ENCODE measurements at places on chromosomes 5 and 9.

GRCh38 chr9:68979538-68980314 is 34.2 kb downstream of the PRKACG start:
- H3K4me1 ChIP-seq = peaks cover 64% of the 10 kb centered on the region
- peak; percentile 59 for DNase-seq
- no peaks in the 10 kb centered on the region for H3K27me3 ChIP-seq
- H3K27ac ChIP-seq = peak overlapping the region; percentile 2
- peaks cover 11% of the 10 kb centered on the region for H3K36me3 ChIP-seq
- H3K4me3 ChIP-seq = peak overlapping the region; percentile 33

GRCh38 chr9:108434036-108434435 is 421.8 kb downstream of the ACTL7B start:
- no peaks in the 10 kb centered on the region for H3K27me3 ChIP-seq
- DNase-seq = no peak
- H3K36me3 ChIP-seq = no peaks in the 10 kb centered on the region
- H3K27ac ChIP-seq = no peak overlapping the region
- H3K4me1 ChIP-seq = no peaks in the 10 kb centered on the region

DNA sequence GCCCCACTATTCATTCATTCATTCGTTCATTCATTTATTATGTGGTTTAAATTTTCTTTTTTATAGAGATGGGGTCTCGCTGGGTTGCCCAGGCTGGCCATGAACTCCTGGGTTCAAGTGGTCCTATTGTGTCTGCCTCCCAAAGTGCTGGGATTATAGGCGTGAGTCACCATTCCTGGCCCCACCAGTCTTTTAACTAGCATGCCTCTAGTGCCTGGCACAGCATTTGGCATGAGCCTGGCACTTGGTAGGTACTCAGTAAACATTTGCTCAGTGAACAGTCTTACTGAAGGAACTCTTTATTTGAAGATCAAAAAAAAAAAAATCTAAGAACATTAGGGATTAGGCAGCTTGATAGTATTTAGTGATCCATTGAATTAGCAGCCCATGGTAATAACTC is 98.1 kb downstream of the KDM4C start:
- no peak for DNase-seq
- H3K4me1 ChIP-seq = no peaks in the 10 kb centered on the region
- peaks cover 1% of the 10 kb centered on the region for H3K36me3 ChIP-seq
- no peak overlapping the region for H3K4me3 ChIP-seq
- H3K27ac ChIP-seq = no peak overlapping the region

GRCh38 chr9:35397216-35397698 is 92.7 kb upstream of the RUSC2 start:
- no peak overlapping the region for H3K27ac ChIP-seq
- peaks cover 10% of the 10 kb centered on the region for H3K27me3 ChIP-seq
- H3K4me1 ChIP-seq = peaks cover 11% of the 10 kb centered on the region
- H3K36me3 ChIP-seq = no peaks in the 10 kb centered on the region
- no peak overlapping the region for H3K4me3 ChIP-seq

DNA sequence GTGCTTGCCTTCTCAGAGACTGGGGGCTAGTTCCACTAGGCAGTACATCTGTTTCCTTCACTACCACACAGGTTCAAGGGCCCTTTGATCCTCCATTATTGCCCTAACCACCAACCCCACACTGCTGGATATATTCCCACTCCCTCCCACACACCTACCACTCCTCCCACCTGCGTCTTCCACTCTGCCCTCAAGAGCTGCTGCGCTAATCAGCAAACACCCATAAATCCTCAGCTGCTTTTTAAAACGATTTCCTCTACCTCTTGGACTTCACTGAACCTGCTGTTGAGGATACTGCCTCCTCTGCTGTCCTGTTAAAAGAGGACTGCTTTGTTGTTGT is 120.9 kb downstream of the MAPKAP1 start:
- no peak for DNase-seq
- no peak overlapping the region for H3K4me3 ChIP-seq
- H3K36me3 ChIP-seq = peaks cover 7% of the 10 kb centered on the region
- H3K4me1 ChIP-seq = peaks cover 17% of the 10 kb centered on the region
- H3K27ac ChIP-seq = no peak overlapping the region
- H3K27me3 ChIP-seq = no peaks in the 10 kb centered on the region

DNA sequence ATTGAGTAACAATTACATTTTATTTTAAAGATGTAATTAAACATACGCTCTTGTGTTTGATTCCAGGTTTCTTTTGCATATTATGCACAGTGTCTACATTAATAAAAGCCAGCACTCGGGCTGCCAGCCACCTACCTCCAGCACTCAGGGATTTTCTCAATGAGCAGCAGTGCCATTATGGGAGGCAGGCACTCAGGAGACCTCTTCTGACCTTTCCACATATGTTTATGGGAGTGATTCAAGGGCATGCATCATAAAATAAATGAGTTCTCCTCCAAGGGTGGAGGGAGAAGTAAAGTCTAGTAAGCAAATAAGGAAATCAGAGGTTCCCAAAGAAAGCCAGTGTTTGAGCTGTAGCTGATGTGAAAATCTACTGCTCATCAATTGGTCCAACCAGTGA is 119.8 kb upstream of the IRX2 start:
- H3K36me3 ChIP-seq = peaks cover 3% of the 10 kb centered on the region
- no peaks in the 10 kb centered on the region for H3K27me3 ChIP-seq
- H3K4me1 ChIP-seq = no peaks in the 10 kb centered on the region
- H3K4me3 ChIP-seq = no peak overlapping the region
- H3K27ac ChIP-seq = no peak overlapping the region

- no peak overlapping the region for H3K4me3 ChIP-seq
- no peak overlapping the region for H3K27ac ChIP-seq
- H3K4me1 ChIP-seq = no peaks in the 10 kb centered on the region
- DNase-seq = no peak
- no peaks in the 10 kb centered on the region for H3K27me3 ChIP-seq
- H3K36me3 ChIP-seq = peaks cover 3% of the 10 kb centered on the region
Measured at GRCh38 chr9:86034863-86035734, 64.3 kb downstream of the GOLM1 start.

DNA sequence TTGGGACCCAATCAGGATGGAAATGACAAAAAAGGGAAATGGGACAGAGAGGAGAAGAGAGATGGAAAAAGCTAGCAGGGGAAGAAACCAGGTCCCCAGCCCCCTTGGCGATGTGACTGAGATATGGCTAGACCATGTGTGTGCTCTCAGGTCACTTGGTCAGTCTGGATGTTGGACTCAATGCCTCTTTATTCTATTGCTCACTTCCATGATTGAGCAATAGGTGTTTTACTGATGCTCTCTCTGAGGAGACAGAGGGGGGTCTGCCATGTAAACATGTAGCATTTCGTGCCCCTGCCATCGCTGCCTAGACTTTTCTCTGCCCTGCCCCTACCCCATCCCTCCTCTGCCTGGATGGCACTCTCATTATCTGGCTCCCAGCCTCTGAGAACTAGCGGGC is 150.6 kb downstream of the DROSHA start:
- no peak overlapping the region for H3K4me3 ChIP-seq
- no peak for DNase-seq
- H3K27me3 ChIP-seq = no peaks in the 10 kb centered on the region
- no peak overlapping the region for H3K27ac ChIP-seq

DNA sequence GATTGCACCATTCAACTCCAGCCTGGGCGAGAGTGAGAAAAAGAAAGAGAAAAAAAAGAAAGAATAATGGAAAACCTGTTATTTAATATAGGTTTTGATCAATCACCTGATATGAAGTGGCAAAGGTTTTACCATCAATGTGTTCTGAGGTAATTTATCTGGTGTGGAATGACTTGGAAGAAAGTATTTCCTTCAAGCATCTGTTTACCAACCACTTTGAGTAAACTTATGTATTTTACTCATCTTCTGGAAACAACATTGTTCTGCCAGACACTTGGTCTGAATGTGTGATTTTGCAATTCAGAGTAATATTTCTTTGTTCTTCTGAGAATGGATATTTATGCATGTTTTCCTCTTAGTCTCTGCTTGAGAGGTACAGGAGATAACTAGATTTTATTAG is 24.3 kb downstream of the KIF2A start:
- peaks cover 68% of the 10 kb centered on the region for H3K4me1 ChIP-seq
- H3K4me3 ChIP-seq = peak overlapping the region; percentile 53
- no peaks in the 10 kb centered on the region for H3K27me3 ChIP-seq
- peaks cover 10% of the 10 kb centered on the region for H3K36me3 ChIP-seq
- no peak for DNase-seq

DNA sequence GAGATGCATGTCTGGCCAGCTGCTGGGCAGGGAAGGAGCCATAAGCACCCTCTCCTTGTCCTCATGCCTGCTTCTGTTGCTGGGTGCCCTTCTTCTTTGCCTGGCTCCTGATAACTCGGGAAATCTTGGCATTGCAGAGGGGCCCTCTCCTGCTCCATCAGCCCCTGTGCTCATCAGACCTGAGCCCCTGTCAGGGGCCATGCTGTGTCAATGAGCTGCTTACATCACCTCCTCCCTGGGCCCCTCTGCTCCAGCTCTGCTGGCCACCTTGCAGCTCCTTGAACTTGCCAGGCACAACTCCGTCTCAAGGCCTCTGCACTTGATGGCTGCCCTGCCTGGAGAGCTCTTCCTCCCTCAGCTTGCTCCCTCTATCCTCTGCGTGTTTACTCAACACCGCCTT is 194.3 kb downstream of the TTLL11 start:
- no peak for DNase-seq
- H3K27me3 ChIP-seq = no peaks in the 10 kb centered on the region
- H3K4me3 ChIP-seq = no peak overlapping the region
- no peak overlapping the region for H3K27ac ChIP-seq
- peaks cover 11% of the 10 kb centered on the region for H3K4me1 ChIP-seq
- peaks cover 3% of the 10 kb centered on the region for H3K36me3 ChIP-seq

- peaks cover 82% of the 10 kb centered on the region for H3K27me3 ChIP-seq
- H3K4me3 ChIP-seq = no peak overlapping the region
- peaks cover 20% of the 10 kb centered on the region for H3K4me1 ChIP-seq
- H3K36me3 ChIP-seq = peaks cover 4% of the 10 kb centered on the region
- no peak for DNase-seq
- H3K27ac ChIP-seq = no peak overlapping the region
Measured at GRCh38 chr5:73444499-73445438, 3.8 kb downstream of the FOXD1 start.

GRCh38 chr5:143354025-143354424 is 49.5 kb downstream of the NR3C1 start:
- peak overlapping the region; percentile 91 for H3K4me3 ChIP-seq
- H3K27ac ChIP-seq = peak overlapping the region; percentile 52
- no peaks in the 10 kb centered on the region for H3K27me3 ChIP-seq
- no peaks in the 10 kb centered on the region for H3K36me3 ChIP-seq

- no peak overlapping the region for H3K27ac ChIP-seq
- H3K36me3 ChIP-seq = no peaks in the 10 kb centered on the region
- DNase-seq = no peak
- H3K4me3 ChIP-seq = no peak overlapping the region
- no peaks in the 10 kb centered on the region for H3K4me1 ChIP-seq
- H3K27me3 ChIP-seq = no peaks in the 10 kb centered on the region
Measured at GRCh38 chr5:167920589-167920988, 370.9 kb upstream of the WWC1 start.

GRCh38 chr5:144378681-144379080 is 208.0 kb downstream of the KCTD16 start:
- no peaks in the 10 kb centered on the region for H3K36me3 ChIP-seq
- no peak overlapping the region for H3K27ac ChIP-seq
- no peak for DNase-seq
- H3K4me3 ChIP-seq = no peak overlapping the region
- H3K4me1 ChIP-seq = no peaks in the 10 kb centered on the region

- H3K27me3 ChIP-seq = no peaks in the 10 kb centered on the region
- no peaks in the 10 kb centered on the region for H3K36me3 ChIP-seq
- no peak overlapping the region for H3K4me3 ChIP-seq
- no peaks in the 10 kb centered on the region for H3K4me1 ChIP-seq
Measured at GRCh38 chr5:158530115-158530514, 569.6 kb downstream of the EBF1 start.

DNA sequence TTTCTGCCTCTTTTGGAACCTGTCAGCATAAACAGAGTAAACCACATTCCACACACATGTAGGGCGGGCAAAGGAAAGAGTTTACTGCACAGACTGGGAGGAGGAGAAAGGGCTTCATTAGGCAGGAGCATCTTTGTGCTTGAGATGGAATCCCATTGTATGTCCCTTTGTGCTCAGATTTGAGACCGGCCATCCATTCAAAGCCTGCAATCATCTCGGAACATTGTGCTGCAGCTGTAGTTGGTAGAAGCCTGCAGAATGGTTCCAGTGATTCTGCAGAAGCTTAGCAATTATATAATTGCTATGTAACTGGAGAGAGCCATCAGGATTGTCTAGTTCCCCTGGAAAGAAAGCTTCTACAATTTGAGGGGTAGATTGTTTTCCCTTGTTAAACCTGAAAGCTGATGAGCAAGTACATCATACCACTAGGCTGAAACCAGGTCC is 16.5 kb downstream of the ZNF462 start:
- no peak for DNase-seq
- H3K27ac ChIP-seq = no peak overlapping the region
- H3K36me3 ChIP-seq = peaks cover 1% of the 10 kb centered on the region
- H3K4me1 ChIP-seq = no peaks in the 10 kb centered on the region

GRCh38 chr5:50667653-50668595 is 1.5 kb downstream of the PARP8 start:
- H3K27ac ChIP-seq = peak overlapping the region; percentile 98
- no peaks in the 10 kb centered on the region for H3K27me3 ChIP-seq
- peaks cover 7% of the 10 kb centered on the region for H3K36me3 ChIP-seq

DNA sequence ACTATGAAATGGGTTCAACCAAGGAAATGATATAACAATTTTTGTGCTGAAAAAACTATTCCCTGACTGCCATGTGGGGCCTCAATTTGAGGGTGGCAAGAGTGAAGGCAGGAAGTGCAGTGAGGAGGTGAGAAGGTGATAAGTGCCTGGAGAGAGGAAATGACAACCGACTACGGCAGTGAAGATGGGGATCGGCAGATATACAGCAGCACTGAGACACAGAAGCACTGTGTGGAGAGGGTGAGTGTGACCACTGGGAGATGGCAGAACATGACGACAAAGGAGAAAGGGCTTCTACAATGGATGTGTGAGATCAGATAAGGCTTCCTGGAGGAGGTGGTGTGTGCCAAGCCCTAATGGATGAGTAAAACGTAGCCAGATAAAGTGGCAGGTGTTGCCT is 271.8 kb downstream of the TRIM32 start:
- H3K27me3 ChIP-seq = peaks cover 11% of the 10 kb centered on the region
- peaks cover 10% of the 10 kb centered on the region for H3K4me1 ChIP-seq
- no peak overlapping the region for H3K27ac ChIP-seq
- H3K4me3 ChIP-seq = no peak overlapping the region
- H3K36me3 ChIP-seq = no peaks in the 10 kb centered on the region
- no peak for DNase-seq

DNA sequence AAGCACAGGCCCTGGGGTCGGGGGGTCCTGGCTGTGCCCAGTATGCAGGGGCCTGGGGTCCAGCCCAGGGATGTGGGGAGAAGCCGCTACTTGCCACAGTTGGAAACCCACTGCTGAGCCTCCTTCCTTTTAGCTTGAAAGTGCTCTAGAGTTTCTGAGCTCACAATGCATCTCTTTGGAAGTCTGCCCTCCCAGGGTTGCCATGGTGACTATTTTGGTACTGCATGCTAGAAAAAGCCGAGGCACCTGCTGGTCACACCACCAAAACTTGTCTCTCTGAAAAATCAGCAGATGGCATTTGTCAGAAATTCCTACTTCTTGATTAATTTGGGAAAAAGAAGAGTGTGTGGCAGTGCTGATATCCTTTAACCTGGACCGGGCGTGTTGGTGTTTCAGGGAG is 151.8 kb downstream of the SEC61B start:
- H3K36me3 ChIP-seq = no peaks in the 10 kb centered on the region
- no peak for DNase-seq
- H3K27ac ChIP-seq = no peak overlapping the region

Data from activated T-cell treated with anti-CD3 and anti-CD28 coated beads, Interleukin-2, amount 50 U/mL, for 72 hours (primary cell).